ENCODE measurements at places on chromosomes 1 and 21.

GRCh38 chr1:47585141-47585902 is 147.5 kb downstream of the FOXD2 start:
- no peak for DNase-seq

DNA sequence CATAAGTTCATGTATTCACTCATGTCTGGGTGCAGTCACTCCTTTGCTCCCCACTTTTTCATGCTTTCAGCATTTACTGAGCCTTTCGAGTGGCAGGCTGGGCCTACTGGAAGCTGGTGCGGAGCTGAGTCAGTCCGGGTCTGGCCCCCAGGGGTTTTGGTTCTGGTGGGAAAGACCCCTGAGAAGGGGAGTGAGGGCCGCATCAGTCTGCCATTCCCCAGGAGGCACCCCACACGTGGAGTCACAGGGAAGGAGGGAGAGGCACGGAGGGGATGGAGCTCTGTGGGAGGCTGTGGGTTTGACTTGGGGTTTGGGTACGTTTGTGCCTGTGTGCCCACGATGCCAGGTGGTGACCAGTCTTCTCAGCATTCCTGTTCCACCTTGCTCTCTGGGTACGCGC is 87.9 kb downstream of the PTPRU start:
- DNase-seq: no peak

GRCh38 chr1:201736707-201737320 is 92.1 kb upstream of the IPO9 start:
- no peak for DNase-seq

DNA sequence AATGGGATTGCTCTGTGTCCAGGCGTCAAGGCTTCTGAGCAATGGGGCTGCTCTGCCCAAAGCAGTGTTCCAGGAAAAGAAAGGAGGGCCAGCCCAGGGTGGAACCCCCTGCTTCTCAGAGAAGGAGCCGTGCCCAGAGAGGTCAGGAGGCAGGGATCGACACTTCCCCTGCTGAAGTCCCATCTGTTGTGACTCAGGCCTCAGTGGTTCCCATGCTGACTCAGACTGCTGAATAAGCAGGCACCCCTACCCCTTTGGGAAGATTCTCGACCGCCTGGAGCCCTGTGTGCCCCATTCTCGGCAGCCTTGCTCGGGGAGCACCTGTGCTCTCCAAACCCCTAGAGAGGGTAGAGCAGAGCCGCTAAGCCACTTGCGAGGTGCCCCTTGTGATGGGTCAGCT is 23.9 kb downstream of the PKP1 start:
- no peak for DNase-seq

DNA sequence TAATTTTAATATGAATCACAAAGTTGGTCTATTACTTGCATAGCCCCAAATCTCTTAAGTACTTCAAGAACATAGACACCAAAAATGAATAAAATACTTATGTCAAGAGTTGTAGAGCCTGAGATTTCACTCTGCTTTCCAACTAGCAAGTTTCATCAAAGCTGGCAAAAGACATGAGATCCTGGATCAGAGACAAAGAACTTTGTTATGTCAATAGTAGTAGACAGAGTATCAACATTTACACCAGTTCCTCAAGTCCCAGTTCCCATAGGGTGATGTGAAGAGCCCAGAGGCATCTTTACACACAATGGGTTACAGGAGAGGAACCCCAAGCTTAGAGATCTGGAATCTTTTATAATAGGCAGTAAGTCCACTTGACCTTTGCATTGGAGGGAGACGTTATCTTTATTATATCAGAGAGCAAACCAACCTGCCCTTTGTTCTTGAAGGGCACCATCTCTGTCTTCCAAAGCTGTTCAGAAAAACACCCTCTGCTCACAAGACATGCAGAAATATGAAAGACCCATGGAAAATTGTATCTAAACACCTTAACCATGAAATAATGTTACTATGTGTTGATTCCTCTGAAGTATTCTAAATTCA is 174.4 kb upstream of the GALNT2 start:
- DNase-seq: no peak

GRCh38 chr1:168897249-168897648 is 168.2 kb upstream of the DPT start:
- no peak for DNase-seq

GRCh38 chr1:86826856-86827255 is 87.1 kb downstream of the SELENOF start:
- no peak for DNase-seq

DNA sequence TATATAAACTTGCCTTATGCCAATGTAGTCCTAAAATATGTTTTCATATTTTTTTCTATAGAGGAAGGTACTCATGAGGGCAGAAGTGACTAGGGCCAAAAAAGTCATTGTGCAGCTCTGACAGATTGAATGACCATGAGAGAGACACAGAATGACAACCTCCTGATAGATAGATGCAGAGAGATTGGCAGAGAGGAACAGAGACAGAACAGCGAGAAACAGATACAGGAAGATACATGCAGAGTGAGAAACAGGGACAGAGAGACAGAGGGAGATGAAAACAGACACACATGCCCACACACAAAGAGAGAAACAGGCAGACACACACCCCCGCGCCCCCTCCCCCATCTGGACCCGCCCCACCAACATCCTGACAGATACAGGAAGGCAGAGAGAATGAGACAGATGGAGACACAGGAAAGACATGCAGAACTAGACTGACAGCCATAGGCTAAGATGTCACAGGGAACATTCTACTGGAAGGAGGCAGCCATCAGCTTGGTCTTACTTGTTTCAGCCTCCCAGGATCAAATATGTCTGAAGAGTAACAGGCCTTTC is 211.1 kb downstream of the ST6GALNAC3 start:
- DNase-seq: no peak

- no peak for DNase-seq
These were observed 80.3 kb downstream of the KCNT2 start for GRCh38 chr1:196527919-196528318.
